ENCODE measurements at places on chromosomes 1 and 21.

DNA sequence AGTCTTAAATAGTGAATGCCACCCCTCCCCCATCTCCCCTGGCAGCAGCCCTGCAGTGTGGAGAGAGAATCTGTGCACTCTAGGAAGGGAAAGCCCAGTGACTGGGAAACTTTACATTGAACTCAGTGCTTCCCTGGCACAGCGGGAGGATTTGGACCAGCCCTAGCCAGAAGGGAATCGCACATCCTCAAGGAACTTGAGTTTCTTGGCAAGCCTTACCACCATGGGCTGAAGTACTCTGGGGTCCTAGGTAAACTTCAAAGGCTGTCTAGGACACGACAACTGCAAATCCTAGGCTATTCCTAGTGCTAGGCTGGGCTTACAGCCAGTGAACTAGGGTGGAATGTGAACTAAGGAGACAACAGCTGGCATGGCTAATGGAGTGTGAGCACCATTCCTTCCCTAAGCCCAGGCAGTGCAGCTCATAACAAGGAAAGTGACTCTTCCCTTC is 88.3 kb downstream of the COL24A1 start:
- DNase-seq = no peak

DNA sequence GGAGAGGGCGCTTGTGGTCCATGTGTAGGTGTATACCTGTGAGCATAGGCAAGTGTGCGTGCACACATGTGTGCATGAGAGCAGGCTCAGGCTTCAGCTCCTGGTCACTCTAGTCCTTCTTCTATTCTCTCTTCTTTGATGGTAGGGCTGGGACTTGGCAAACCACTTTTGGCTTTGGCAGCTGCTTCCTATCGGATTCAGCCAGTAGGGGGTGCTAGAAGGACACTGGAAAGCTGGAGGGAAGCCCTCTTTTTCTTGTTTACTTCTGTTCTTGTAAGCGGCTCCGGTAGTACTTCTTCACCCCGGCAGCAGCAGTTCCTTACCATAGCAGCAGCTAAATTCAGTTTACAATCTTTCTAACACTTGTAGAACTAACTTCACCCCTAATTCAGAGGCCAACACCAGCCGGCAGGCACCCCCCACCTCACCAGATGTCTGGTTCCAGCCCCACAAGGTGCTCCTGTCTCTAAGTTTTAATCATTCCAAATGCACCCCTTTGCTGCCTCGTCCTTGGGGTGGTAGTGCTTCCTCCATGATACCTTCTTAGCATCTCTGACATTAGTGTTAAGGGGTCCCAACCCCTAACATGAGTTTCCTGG is 25.1 kb downstream of the NENF start:
- no peak for DNase-seq

DNA sequence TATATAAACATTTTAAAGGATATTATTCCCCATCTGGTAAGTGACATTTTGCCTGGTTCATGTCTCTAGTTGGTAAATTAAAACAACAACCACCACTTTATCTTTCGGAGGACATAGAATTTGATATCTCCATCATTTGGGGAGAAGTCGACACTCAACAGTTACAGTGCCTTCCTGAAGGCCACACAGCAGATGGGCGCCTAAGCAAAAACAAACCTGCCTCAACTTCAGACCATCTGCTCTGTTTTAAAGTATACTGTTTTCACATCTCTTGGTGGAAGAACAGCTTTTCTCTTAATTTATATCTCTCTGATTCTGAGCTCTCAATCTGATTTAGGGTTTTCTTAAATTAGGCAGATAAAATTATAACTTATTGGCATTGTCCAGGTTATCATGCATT is 282.2 kb downstream of the RYR2 start:
- DNase-seq = no peak

- no peak for DNase-seq
These were observed 6.8 kb downstream of the PRXL2B start for GRCh38 chr1:2593251-2593878.

DNA sequence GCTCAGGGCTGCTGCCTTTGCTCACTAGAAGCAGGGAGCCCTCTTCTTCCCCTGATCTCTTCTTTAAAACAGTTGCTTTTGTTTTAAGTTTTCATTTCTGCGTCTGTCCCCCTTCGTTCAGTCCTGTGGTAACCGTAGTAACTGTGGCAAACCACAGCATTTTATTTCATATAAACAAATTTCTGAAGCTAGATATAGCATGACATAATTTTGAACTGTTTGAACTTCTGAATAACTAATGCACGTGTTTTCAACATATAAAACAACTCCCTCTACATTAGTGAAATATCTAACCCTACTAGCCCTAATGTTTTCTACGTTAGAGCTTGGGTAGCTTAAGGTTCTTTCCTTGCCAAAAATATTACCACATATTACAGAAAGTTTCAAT is 104.6 kb downstream of the DISP1 start:
- DNase-seq = no peak

DNA sequence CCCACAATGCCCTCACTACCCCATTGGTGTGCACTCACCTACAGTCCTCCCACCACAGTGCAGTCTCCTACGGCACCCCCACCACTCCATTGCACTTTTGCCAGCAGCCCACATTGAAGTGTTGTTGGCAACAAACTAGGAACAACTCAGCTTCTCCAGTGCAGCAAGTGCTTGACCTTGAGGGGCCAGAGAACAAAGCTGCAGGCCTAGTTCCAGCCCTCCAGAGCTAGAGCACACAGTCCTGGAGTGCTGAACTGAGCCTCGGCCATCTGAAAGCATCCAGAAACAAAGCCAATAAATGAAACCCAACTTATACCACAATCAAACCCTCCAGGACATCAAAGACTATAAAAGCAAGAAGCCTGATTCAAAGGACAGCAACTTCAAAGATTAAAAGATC is 129.9 kb downstream of the C1orf94 start:
- no peak for DNase-seq

DNA sequence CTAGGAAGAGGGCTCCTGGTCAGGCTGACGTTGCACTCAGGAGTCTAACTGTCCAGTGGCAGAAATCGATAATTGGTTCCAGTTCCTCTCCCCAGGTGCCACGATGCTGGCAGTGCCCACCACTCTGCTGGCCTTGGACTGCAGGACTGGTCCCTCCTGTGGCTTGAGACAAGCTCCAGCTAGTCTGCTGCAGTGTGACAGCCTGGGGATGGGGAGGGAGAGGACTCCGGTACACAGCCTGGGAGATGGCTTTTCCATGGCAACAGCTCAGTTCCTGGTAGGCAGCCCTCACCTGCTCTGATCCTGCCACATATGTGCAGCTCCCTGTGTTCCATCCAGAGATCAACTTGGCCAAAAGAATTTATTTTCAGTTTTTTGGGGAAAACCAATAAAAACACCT is 239.3 kb downstream of the KCNJ6 start:
- DNase-seq = no peak

DNA sequence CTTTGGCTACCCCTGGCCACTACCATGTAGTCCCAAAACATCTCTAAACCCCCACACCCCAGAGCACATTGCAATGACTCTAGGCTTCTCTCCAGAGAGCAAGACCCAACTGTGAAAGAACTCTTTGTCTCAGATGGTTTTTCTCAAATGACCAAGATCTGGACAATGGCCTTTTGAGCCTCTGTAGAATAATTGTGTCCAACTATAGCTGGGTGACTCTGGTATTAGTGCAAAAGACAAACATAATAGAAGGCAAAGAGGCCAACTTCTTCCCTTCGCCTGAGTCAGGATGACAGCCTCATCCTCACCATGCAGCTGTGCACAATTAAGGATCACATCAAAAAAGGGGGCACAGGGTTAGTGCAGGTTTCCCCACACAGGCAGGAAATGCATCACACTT is 139.6 kb downstream of the BRINP2 start:
- no peak for DNase-seq

DNA sequence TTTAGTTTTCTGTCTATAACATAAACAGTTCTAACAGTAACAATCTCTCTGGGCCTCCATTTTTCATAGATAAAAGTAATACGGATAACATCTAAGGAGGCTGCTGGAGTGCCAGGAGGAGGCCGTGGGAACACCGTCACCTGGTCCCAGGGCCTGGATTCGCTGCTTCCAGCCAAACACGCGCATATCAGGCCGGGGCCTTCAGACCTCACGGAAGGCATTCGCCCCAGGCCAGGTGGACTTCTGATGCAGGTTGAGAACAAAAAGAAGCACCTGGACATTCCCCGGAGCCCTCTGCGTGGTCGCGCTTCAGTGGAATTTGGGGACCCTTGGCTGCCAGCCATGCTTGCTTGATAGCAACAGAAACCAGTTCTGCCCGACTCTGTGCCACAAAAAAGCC is 113.1 kb upstream of the GUCA2B start:
- DNase-seq = no peak

DNA sequence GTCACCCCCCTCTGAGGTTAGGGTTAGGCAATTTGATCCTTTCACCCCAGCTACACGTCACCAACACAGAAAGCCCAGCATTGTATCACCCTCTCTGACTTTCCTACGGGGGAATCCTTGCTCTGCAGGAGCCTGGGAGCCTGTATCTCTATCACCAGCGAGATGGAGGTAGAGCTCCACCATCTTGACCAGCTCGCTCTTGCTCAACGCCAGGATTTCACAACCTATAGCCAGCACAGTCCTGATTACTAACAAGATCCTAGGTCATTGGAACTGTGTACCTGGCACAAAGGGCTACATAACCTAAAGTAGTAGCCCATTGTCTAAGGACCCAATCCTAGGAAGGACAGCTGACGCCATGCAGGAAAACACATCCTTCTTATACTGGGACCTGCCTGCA is 66.1 kb downstream of the DMRTA2 start:
- DNase-seq = no peak

- no peak for DNase-seq
These were observed 299.2 kb downstream of the PBX1 start for GRCh38 chr1:164858096-164858632.

- DNase-seq = no peak
These were observed 18.0 kb downstream of the DLGAP3 start for GRCh38 chr1:34911465-34911864.

DNA sequence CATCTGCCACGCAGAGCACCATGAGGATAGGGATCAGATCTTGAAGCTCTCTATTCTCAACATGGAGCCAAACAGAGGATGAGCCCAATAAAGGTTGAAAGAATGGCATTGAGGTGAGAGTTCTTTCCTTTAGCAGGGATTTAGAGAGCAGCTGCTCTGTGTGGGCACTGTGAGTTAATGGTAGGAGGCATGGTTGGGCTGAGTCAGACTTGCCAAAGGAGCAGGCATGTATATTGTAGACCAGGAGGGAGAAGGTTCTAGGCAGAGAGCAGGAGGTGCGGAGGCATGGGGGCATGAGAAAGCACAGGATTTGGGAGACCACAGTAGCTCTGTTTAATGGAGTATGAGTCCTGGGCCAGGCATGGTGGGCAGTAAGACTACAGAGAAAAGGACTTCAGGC is 32.0 kb downstream of the TMEM53 start:
- DNase-seq = no peak

DNA sequence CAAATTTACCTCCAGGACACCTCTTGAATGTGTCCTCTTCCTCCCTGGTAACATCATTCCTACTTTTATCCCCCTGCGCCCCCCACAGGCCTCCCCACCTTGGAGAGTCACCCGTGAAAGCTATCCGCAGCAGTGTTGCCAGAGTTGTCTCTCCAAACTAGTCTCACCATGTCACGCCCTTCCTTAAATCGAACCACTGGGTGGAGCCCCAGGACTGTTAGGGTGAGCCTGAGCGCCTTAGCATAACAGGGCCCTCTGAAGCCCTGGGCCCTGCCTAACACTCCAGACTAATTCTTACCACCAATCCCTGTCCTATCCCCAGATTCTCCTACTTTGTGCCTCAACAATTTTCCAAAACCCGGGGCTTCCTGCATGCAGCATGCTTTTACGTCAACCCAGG is 35.0 kb downstream of the HSD3B2 start:
- DNase-seq = no peak
